Esophagus squamous epithelium (tissue), 5 donors: ENCODE measurements at places on chromosomes 7 and 10.
A peak's percentile ranks its signal among the peaks of the same experiment; 100 is the strongest.

GRCh38 chr7:3569643-3570042, 268.6 kb downstream of the SDK1 start:
- H3K36me3 ChIP-seq: no peaks in the 10 kb centered on the region
- H3K27me3 ChIP-seq: no peaks in the 10 kb centered on the region
- no peak overlapping the region for H3K27ac ChIP-seq
- H3K4me1 ChIP-seq: no peaks in the 10 kb centered on the region
- no peak overlapping the region for H3K4me3 ChIP-seq
- no peak for DNase-seq

DNA sequence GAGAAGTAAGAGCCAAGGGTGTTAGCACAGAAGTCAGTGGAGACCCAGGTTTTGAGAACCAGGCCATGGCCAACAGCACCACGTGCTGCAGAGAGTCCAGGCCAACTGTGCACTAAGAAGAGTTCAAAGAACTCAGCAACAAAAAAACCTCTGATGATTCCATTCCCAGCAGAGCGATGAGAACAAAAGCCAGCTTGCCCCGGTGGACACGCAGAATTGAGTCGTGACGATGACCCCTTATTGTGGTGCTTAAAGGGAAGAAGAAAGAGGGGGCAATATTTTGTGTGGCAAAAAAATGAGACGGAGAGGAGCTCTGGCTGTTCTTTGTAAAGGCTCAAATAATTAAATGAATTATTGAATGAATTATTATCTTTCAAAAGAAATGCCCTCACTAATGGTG, 468.3 kb upstream of the AUTS2 start:
- no peaks in the 10 kb centered on the region for H3K4me1 ChIP-seq
- no peaks in the 10 kb centered on the region for H3K27me3 ChIP-seq
- H3K36me3 ChIP-seq: no peaks in the 10 kb centered on the region
- no peak for DNase-seq
- no peak overlapping the region for H3K27ac ChIP-seq

GRCh38 chr10:36383349-36383748, 741.3 kb upstream of the FZD8 start:
- no peaks in the 10 kb centered on the region for H3K36me3 ChIP-seq
- H3K27ac ChIP-seq: no peak overlapping the region
- DNase-seq: no peak
- H3K4me1 ChIP-seq: no peaks in the 10 kb centered on the region

- H3K36me3 ChIP-seq: no peaks in the 10 kb centered on the region
- no peaks in the 10 kb centered on the region for H3K27me3 ChIP-seq
- H3K4me1 ChIP-seq: no peaks in the 10 kb centered on the region
- DNase-seq: no peak
These were observed 10.6 kb upstream of the CALU start for GRCh38 chr7:128728598-128728997.

DNA sequence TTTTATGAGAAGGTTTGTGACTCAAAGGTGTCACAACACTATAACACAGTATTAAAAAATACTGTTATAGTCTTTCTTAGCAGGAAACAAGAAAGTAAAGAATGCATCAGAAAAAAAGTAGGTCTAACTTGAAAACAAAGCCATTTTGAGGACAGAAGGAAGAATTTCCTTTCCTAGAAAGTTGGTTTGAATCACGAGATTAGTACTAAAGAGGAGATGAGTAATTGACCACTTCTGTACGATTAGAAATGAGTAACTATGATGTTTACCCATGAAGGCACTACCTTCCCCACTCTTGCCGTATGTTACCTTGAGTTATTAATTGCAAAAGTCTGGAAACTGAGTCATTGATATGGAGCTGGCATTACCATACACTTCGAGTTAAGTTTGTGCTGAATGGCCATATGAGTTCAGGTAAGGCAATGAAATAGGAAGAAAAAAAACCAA, 65.2 kb downstream of the FAM185A start:
- H3K27me3 ChIP-seq: no peaks in the 10 kb centered on the region
- no peaks in the 10 kb centered on the region for H3K36me3 ChIP-seq
- no peak for DNase-seq
- H3K27ac ChIP-seq: no peak overlapping the region
- no peaks in the 10 kb centered on the region for H3K4me1 ChIP-seq

- no peaks in the 10 kb centered on the region for H3K27me3 ChIP-seq
- H3K4me1 ChIP-seq: no peaks in the 10 kb centered on the region
- no peak for DNase-seq
- no peak overlapping the region for H3K4me3 ChIP-seq
These were observed 366.0 kb upstream of the SHH start for GRCh38 chr7:156178214-156178613.

- peaks cover 99% of the 10 kb centered on the region for H3K4me1 ChIP-seq
- H3K27ac ChIP-seq: peak overlapping the region; percentile 69
- DNase-seq: no peak
- no peak overlapping the region for H3K4me3 ChIP-seq
- H3K36me3 ChIP-seq: no peaks in the 10 kb centered on the region
These were observed 167.3 kb upstream of the KLF14 start for GRCh38 chr7:130901209-130901783.

DNA sequence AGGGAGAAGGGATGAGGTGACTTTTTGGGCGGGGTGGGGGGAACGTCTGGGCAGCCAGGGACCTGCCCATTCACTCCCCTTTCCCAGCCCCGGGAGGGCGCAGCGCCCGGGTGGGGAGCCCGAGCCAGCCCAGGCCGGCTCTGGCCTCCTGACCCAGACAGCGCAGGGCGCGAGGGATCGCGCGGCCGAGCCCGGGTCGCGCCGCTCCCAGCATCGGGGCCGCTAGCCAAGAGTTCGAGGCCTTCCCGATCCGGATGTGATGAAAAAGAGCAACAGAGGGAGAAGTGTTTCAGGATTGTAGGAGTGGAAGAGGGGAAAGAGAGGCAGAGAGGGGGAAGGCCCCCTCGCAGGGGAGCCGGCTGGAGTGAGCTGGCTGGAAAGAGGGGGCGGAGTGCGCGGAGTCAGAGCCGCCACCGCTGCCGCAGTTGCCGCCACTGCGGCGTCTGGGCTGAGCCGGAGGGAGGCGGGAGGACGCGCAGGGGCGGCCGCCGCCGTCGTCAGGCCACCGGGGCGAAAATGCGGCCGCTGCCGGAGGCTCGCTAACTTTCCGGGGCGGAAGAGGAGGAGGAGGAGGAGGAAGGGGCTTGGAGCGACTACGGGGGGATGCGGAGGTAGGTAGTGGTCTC, at the start of gene MDFIC:
Gene MDFIC (plus strand): TSS at position 69 of the 626 bp plus-strand sequence. CDS start 940 bp downstream, outside the sequence.
- peak within 1 kb of the TSS; percentile 70 for H3K4me3 ChIP-seq
- no peaks in the 10 kb centered on the region for H3K36me3 ChIP-seq
- no peaks in the 10 kb centered on the region for H3K27me3 ChIP-seq
- DNase-seq: no peak
- peaks cover 53% of the 10 kb centered on the region for H3K4me1 ChIP-seq

- H3K4me1 ChIP-seq: no peaks in the 10 kb centered on the region
These were observed 80.6 kb downstream of the RGS10 start for GRCh38 chr10:119461923-119462322.

DNA sequence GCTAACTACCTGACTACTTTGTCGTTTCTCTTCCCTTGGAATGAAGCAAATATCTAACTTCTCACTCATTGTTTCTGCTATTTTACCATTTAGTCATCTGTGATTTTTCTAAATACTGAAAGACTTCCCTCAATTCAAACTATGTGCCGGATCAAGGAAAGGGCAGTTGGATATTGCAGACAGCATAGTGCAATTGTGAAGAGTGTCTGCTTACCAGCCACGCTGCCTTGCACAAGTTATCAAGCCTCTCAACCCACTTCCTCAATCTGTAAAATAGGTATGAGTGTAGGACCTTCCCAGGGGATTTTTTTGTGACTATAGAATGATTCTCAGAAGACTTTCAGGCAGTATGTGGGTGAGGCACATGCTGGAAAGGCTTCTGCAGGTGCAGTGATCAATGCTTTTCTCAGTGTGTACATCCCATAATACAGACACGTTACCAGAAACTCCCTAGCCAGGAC, 54.3 kb downstream of the EGFR start:
- no peak overlapping the region for H3K4me3 ChIP-seq
- no peaks in the 10 kb centered on the region for H3K36me3 ChIP-seq
- H3K27me3 ChIP-seq: no peaks in the 10 kb centered on the region
- DNase-seq: no peak
- peak overlapping the region; percentile 75 for H3K27ac ChIP-seq

DNA sequence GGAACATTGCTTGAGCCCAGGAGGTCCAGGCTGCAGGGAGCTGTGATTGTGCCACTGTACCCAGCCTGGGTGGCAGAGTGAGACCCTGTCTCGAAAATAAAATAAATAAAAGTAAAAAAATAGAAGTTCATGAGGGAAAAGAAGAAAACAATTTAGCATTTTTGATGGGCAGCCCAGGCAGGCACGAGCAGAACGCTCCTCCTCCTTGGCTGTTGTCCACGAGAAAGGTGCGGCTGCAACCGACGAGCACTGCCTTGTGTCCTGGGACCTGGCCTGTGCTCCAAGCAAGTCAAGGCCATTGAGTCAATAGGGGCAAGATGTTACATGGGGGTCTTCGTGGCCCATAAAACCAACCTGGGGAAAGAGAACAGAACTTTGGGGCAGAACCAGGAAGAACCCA, 25.6 kb downstream of the EBF3 start:
- H3K4me1 ChIP-seq: no peaks in the 10 kb centered on the region
- H3K36me3 ChIP-seq: no peaks in the 10 kb centered on the region
- H3K4me3 ChIP-seq: no peak overlapping the region
- H3K27ac ChIP-seq: no peak overlapping the region
- no peak for DNase-seq

GRCh38 chr7:102223184-102223583, 63.5 kb upstream of the SH2B2 start:
- no peaks in the 10 kb centered on the region for H3K27me3 ChIP-seq
- H3K4me3 ChIP-seq: no peak overlapping the region
- H3K4me1 ChIP-seq: no peaks in the 10 kb centered on the region
- no peak overlapping the region for H3K27ac ChIP-seq
- no peak for DNase-seq

DNA sequence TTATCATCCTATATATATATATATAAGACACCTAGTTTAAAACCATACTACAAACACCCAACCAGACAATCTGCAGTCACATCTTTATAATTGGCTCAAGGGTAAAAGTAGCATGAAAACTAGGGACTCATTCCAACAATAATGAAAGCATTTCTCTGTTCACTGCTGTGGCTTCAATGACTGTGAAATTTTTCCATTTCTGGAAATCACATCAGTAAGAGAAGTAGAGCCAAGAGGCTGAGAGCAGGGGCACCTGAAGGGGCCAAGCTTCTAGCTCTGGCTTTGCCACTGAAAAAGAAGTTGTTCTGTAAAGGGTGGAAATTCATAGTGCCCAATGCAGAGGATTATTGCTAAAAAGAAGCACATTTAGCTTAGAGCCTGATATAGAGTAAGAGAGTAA, 158.6 kb upstream of the GLI3 start:
- H3K36me3 ChIP-seq: no peaks in the 10 kb centered on the region
- H3K27ac ChIP-seq: no peak overlapping the region
- H3K27me3 ChIP-seq: no peaks in the 10 kb centered on the region
- no peaks in the 10 kb centered on the region for H3K4me1 ChIP-seq
- no peak for DNase-seq
